Activated CD4-positive, alpha-beta T cell treated with anti-CD3 and anti-CD28 coated beads, Interleukin-2, Interleukin-6, amounts not matched to agents 100 ng/mL and 50 ng/mL, durations not matched to agents 16 hours and 8 hours (primary cell): ENCODE measurements at places on chromosomes 12 and 14.
A peak's percentile ranks its signal among the peaks of the same experiment; 100 is the strongest.

DNA sequence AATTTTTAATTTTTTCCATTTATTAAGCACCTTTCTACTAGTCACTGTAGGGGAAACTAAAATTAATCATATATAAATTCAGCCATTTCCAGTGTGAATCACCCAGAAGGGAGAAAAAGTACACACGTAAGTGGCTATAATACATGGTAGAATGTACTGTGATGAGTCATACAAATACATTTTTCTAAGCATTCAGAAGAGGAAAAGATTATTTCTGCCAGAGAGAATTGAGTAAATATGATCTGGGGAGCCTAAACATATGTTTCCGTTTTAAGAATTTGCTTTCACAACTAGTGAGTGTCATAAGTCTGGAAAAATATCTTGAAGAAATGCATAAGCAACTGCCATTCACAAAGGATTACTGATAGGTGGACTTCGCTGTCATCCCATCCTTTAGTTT lies 102.8 kb downstream of the TGFB3 start:
- peak; percentile 66 for DNase-seq

GRCh38 chr12:104347374-104348075 lies 44.0 kb downstream of the EID3 start:
- no peak for DNase-seq

GRCh38 chr12:12599750-12600643 lies 11.7 kb upstream of the CREBL2 start:
- DNase-seq: no peak

- peak; percentile 88 for DNase-seq
Measured at GRCh38 chr14:106872611-106873446, 1346.4 kb downstream of the TMEM121 start.

GRCh38 chr12:581321-581720 lies 81.9 kb downstream of the NINJ2 start:
- no peak for DNase-seq

GRCh38 chr12:124747426-124748161 lies 116.1 kb downstream of the SCARB1 start:
- no peak for DNase-seq

GRCh38 chr12:51976376-51977160 lies 25.1 kb downstream of the ACVR1B start:
- DNase-seq: no peak

DNA sequence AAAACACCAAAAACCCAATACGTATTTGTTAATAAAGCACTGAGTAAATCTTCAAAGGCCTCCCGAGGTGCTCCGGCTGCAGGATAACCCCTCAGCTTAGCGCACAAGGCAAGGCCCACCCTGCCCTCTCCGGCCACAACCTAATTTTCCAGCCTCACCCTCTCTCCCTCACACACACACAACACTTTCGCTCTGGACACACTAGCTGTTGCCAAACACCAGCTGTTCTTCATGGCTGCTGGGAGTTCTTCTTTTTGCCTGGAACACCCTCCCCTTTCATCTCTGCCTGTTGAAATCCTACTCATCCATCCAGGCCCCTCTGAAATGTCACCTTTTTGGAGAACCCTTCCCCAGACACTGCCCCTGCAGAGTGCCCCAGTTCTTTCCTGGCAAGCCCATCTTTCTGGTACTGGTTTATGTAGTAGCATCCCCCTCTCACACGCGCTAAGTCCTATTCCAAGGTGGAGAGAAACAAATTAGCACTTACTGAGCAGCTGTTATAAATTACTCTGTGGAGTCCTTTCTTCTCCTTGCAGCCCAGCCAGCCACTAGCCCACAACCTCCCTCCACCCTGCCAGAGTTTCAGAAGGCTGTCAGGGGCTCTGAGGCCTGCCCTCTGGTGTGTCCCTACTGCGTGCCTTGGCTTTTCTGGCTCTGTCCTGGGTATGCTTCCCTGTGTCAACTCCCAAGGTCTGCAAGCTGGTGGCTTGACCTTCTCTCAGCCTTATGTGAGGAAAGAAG lies 805 bp upstream of the CRACR2A start:
- no peak for DNase-seq

DNA sequence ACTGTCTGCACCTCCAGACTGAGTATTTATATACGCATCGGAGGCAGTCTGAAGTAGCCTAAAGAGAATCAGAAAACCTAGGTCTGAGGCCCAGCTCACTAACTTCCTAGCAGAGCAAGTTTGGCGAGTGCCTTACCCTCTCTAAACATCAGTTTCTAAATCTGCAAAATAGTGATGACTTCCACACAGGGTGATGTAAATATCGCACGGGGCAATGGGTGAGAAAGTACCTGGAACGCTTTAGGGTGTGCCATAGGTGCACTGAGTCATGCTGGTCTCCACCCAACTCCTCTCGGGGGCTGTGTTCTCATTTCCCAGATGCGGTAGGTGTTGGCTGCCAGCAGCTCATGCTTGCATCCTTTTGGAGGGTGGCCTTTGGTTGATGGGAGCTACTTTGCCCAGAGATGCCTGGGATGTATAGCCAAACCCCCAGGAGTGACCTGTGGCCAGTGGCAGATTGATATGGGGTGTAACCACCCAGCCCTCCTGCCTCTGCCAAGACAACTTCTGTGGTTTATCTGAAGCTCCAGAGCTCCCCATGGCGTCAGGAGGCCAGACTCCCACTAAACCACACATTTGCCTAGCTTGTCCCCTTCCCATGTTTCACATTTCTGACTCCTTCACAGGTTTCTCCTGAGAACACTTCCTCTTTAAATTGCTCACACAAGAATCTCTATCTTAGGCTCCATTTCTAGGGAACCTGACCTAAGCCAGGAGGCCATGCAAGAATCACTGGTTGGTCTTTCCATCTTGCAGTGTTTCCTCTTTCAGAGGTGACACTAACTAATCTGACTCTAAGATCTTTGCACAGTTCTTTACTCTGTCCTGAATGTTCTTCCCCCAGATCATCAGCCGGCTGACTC lies 62.0 kb upstream of the TUNAR start:
- DNase-seq: no peak

GRCh38 chr14:68199554-68200151 lies 380.1 kb downstream of the RAD51B start:
- no peak for DNase-seq

DNA sequence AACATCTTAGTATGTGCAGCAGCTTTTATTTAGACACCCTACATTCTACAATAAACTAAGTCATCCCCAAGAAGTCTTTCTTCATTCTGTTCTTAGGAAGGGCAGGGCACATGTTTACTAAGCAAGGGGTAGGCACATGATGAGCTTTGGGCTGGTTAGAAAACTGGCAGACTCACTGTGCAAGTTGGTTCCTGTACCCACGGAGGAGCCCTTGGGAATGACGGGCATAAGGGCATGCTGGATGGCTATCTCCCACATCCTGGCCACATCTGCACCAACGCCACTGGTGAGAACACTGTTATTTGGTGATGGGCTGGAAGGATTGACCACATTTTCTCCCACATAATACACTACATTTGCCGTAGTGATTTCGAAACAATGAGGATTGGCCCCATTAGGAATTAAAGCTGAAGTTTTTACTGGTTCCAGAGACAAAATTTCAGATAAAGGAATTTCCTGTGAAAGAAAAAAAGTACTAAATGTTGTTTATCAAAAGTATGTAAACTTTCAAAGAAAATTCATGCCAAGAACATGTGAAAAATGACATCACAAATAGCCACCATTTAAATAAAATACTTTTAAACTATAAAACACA lies 297.0 kb downstream of the PRKD1 start:
- DNase-seq: no peak

- DNase-seq: no peak
Measured at GRCh38 chr14:50798048-50798421, 32.9 kb downstream of the NIN start.

DNA sequence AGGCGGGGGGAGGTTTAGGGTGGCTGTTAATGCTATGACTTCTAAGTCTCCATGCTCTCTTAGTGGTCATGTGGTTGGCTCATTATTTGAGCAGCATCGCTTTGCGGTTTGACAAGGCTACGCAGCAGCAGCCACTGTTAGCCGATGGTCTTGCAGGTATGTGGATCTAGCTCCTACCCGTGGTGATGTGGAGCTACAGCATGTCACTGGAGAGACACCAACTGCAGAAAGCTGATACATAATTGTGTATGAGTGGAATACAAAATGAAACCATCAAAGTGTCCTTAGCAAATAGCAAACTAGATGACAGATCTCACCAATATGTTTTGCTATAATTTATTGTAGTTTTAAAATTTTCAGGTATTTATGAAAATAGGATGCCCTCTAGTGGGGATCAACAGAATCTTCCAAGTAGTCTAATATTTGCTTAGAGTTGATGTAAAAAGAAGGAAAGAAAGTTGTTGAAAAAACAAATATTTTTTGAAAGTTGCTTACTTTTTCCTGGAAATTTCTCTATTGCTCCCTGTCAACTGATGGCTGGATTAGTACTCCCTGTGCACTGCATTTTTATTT lies 94.9 kb downstream of the NAV3 start:
- DNase-seq: peak; percentile 61

DNA sequence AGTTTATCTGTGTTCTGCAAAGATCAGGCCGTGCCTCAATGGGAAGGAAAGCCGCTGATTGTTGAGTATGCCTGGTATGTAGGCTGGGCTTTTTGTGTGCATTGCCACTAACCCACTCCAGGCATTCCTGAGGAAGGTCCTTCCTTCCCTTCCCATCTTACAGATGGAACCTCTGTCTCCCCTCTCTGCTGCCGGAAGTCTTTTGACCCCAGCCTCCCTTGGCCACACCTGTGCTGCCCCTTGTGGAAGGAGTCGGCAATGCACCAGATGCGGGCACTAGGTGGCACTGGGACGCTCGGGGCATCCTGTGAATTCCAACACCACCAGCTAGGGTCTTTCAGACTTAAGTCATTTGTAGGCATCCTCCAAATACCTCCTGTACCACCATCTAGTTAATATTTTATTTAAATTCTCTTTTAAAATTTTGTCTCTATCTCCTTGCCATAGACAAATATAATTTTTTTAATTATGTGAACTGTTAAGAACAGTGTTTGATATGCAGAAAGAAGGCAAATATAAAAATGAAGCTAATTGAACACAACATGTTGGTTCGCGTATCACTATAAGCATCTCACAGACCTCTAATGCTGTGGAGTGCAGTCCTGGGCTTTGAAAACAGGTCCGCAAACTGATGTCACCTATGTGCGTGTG lies 99.6 kb downstream of the RIN3 start:
- peak; percentile 67 for DNase-seq

DNA sequence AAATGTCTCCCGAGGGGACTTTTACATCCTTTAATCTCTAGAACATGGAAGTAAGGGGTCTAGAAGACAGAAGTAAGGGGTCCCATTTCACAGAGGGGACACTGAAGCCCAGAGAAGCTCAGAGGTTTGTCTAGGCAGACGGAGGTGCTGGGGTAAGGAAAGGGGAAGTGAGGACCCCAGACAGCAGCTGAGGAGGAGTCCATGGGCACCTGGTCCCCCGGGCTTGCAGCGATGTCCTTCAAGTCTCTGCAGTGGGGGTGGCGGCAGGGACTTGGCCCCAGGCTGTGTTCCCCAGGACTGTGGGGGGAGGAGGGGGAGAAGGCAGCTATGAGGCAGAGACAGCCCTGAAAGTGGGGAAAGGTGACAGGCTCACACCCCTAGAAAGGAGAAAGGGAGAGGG lies 30.7 kb downstream of the DTX1 start:
- no peak for DNase-seq

DNA sequence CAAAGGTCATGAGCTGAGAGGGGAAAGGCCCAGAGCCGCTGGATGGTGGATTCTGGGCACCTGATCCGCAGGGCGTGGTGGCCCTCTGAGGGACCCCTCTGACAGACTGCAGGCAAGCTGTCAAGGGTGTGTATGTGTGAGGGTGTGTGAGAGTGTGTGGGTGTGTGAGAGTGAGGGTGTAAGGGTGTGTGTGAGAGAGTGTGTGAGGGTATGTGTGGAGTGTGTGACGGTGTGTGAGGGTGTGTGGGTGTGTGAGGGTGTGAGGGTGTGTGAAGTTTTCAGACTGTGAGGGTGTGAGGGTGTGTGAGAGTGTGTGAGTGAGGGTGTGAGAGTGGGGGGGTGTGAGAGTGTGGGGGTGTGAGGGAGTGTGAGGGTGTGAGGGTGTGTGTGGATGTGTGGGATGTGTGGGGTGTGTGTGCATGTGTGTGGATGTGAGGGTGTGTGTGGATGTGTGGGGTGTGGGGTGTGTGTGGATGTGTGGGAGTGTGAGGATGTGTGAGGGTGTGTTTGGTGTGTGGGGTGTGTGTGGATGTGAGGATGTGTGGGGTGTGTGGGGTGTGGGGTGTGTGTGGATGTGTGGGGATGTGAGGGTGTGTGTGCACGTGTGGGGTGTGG lies 156.7 kb downstream of the TMEM121 start:
- no peak for DNase-seq

DNA sequence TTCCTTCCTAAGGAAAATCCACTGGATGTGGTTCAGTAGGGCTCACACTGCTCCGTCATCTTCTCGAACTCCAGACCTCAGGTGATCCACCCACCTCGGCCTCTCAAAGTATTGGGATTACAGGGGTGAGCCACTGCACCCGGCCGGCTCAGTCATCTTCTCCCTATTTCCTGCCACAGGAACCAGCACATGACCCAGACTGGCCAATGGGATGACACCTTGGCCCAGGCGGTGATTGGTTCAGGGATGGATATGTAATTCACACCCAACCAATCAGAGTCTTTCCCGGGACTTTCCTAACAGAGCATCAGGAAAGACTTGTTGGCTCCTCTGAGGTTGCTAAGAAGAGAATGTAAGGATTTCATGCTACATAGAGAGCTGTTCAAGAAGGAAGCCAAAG lies 19.2 kb upstream of the C12orf76 start:
- no peak for DNase-seq

- DNase-seq: no peak
Measured at GRCh38 chr12:59036347-59036746, 116.0 kb upstream of the LRIG3 start.

GRCh38 chr12:84408936-84409335 lies 503.7 kb downstream of the SLC6A15 start:
- DNase-seq: no peak

DNA sequence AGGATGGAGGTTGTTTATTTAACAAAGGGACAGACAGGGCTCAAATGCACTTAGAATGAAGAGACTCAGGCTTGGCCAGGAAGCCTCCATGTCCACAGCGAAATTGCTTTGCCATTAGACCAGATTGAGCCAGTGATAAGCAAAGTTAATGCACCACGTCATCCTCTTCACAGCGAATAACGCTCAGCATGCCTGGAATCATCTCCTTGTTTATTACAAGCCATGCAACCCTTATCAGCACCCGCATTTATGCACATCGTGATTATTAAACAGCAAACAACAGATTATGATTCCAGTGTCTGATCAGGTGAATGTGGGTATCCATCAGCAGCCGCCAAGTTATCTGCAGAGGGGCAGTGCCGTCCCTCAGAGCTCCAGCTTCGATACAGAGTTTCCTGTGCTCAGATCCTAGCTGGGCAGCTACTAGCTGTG lies 175.0 kb upstream of the TMEM132C start:
- DNase-seq: no peak

- DNase-seq: peak; percentile 83
Measured at GRCh38 chr12:62260733-62261683, 804 bp downstream of the USP15 start.

- no peak for DNase-seq
Measured at GRCh38 chr12:124071075-124071443, 98.0 kb downstream of the ZNF664 start.

- DNase-seq: no peak
Measured at GRCh38 chr14:89486961-89487360, 69.9 kb upstream of the FOXN3 start.
